ENCODE measurements at places on chromosomes 2 and 18.

DNA sequence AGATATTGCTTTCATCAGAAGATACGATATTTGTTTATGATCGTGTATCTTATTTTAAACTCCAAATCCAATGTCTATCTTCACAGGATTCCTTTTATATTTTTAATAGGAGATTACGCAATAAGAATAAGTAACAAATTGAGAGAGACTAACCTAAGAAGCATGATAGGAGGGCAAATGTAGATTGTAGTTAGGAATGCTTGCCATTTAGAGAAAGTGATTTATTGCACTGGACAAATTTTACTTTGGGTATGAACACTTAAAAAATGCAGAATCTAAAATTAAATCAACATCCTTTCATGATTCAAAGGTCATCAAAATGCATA lies 563.4 kb upstream of the POU3F3 start:
- no peak for DNase-seq

- no peak for DNase-seq
Observed at GRCh38 chr2:69214898-69215297, 172.1 kb downstream of the GFPT1 start.

DNA sequence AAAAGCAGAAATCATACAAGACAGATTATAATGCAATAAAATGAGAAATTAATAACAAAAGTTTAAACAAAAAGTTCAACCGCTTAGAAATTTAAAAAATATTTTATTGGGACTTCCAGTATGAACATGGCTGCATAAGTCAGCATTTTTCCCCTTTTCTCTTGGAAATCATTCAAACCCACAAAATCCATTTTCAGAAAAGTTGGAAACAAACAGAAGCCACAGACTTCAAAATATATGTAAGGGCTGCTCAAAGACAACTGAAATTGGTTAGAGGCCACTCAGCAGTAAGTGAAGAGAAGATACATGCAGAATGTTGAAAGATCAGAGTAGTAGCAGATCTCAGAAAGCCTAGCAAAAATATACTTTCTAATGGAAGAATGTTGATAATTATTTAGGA lies 194.0 kb downstream of the DYSF start:
- DNase-seq, result no peak

GRCh38 chr2:30459140-30459539 lies 12.1 kb downstream of the LCLAT1 start:
- no peak for DNase-seq

DNA sequence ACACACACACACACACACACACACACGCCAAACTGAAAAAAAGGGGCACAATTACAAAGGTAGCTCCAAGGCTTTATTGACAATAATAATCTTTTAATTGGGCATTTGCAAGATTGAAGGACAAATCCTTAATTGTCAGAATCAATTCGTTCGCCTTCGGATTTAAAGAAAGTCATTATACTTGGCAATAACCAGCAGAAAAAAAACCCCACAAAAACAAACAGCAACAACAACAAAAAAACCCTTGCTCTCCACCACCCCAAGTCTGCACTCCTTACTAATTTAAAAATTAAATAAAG lies 1.8 kb upstream of the HOXD8 start:
- no peak for DNase-seq

GRCh38 chr18:68784071-68784470 lies 13.8 kb upstream of the CCDC102B start:
- no peak for DNase-seq

DNA sequence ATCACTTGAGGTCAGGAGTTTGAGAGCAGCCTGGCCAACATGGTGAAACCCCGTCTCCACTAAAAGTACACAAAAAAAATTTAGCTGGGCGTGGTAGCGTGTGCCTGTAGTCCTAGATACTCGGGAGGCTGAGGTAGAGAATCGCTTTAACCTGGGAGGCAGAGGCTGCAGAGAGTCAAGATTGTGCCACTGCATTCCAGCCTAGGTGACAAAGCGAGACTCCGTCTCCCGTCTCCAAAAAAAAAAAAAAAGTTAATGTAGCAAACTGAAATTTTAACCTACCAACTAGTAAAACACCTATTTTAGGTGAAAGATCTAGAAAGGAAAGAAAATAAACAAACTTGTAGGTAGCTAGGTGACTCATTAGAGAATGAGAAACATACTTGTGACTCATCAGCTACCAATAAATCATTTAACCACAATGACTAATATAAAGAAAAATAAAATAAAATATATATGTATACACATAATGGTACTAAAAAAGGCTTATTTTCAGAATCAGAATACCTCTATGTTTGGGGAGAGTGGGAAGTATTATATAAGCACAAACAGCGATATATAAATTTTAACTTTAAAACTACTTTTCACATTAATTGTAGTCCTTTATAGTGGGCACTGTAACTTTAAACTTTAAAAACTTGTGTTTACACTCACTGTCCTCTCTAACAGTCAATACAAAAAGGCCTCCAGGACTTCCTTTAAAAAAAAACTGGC lies 36.6 kb downstream of the DARS1 start:
- no peak for DNase-seq

DNA sequence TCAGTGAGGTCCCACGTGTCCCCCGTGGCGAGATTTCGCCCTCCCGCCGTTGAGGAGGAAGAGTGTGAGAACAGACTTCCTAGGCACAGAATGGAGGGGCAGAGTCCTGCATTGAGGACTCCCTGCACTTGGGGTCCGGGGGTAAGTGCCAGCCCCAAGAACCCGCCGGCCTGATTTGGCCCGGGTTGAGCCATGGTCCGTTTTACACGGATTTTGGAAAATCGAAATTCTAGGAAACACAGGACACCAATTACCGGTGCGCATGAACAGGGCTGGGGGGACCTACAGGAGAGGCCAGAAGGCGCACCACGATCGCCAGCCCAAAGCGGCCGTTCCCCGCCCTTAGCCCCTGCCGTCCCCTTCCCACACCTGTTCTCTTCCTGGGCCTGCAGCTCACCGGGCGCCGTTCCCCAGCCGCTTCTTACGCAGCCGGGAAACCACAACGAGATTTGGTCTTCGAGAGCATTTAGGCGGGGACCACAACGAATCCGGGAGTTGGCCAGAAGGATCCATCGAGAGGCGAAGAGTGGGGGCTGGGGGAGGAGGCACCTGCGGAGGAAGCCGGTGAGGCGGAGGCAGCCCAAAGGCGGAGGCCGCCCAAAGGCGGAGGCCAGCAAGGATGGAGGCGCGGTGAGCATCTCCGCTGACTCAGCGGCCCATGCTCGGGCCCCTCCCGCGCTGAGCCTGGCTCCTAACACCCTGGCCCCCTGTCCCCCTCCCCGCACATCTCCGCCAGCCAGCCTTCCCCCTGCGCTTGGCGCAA lies 464 bp upstream of the TLX2 start:
- no peak for DNase-seq

DNA sequence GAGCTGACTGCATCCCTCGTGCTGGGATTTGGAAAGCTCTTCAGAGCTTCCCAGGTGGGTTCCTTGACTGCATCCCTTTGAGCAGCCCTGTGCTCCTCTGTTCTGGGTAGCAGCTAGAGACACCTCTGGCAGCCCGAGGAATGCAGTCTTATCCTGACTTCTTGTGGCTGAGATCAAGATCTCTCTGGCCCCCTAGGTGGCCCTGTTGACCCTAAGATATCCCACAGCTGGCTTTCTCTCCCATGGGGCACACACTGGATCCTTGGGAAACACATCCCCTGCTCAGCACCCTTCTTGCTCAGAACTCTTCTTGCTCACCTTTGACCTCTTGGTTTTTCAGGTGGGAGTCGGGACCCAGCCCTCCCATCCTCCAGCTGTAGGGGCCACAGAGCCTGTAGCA lies 237.2 kb downstream of the TSN start:
- DNase-seq, result no peak

GRCh38 chr2:218810256-218810655 lies 21.3 kb downstream of the PRKAG3 start:
- no peak for DNase-seq

- no peak for DNase-seq
Observed at GRCh38 chr2:33068261-33068660, 121.5 kb downstream of the LTBP1 start.

DNA sequence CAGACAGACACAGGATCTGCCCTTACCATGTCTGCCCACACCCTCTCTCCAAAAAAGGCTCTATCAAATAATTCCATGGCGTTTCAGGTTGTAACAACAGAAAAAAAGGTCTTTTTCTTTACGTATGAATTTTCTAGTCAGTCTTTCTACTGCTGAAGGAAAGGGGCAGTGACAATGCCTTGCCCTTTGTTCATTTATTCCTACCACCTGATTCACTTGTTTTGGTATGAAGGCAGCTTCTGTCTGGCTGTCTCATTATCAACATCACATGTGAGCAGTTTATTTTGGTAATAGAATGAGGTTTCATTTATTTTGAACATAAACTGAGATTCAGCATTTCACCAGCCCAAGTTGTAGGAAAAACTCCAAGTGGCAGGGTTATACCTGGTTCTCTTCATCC lies 94.3 kb upstream of the KLF7 start:
- no peak for DNase-seq

DNA sequence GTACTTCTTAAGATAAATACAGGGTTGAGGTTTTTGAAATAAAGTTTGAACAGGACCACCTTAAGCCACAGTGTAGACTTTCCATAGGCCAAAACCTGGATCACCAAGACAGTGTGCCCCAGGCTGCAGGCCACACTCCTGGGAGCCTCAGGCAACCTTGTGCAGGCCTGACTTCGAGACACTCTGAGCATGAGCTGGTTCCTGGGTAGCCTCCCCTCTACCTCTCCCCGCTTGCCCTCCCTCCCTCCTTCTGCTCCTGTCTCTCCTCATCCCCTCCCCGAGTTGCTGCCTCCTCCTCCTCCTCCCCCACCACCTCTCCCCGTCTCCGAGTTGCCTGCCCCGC lies 10.6 kb upstream of the PROC start:
- DNase-seq, result no peak

- no peak for DNase-seq
Observed at GRCh38 chr2:233247116-233247515, 4.4 kb upstream of the ATG16L1 start.

- DNase-seq, result no peak
Observed at GRCh38 chr18:26710470-26711096, 154.9 kb downstream of the AQP4 start.

- no peak for DNase-seq
Observed at GRCh38 chr2:150097901-150098531, 389.5 kb downstream of the RND3 start.

DNA sequence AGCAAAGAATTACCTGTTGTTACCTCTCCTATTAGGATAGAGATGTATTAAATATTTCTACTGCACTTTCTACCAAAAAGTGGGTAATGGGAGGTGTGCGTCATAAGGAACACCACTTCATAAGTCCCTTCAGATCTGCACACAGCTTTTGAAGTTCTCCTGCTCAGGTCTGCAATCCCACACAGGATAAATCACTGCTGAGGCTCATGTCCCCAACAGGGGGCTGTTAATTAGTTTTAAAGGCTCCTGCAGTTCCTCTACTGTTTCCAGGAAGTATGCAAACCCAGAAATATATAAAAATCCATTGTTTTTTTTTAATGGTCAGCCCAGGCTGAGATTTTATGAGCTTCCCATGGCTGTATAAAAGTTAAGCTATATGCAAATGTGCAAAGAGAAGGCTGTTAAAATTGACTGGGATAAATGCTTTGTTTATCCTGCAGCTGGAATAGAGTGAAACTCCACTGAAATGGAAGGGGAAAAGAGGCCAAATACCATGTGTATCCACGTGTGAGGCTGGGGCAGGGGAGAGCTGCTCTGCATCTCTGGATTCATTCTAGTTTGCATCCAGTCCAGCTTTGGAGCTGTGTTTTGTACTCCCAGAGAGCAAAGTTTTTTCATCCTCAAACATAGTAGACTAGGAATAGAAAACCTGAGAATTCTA lies 903.7 kb downstream of the TDRD15 start:
- no peak for DNase-seq

DNA sequence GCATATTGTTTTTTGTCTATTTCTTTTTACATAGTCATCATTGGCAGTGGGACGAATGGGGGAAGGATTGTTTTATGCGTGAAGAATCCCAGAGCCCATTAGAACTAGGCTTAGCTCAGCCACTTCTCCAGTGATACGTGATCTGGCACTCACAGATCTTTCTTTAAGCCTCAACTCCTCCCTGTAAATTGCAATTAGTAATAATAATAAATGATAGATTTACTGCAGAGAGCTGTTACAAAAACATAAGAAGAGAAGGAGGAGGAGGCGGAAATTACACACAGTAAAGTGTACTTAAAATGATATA lies 629.3 kb downstream of the NRXN1 start:
- DNase-seq, result no peak

GRCh38 chr18:3623769-3624545 lies 174.0 kb downstream of the TGIF1 start:
- peak; percentile 71 for DNase-seq

- DNase-seq, result no peak
Observed at GRCh38 chr18:11324956-11325882, 175.8 kb upstream of the PIEZO2 start.

DNA sequence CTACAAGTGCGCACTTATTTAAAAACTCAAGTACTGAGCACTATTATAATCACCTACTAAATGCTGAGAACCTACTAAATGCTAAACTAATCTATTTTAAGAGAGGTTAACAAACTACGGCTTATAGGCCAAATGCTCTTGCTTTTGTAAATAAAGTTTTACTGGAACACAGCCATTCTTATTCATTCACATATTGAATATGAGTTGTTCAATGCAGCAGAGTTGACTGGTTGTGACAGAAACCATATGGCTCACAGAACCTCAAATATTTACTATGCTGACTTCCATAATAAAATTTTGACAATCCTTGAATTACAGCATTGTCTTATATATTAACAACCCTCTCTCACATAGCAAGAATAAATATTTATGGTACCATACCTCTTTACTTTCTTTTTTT lies 103.2 kb downstream of the ZNF521 start:
- no peak for DNase-seq

DNA sequence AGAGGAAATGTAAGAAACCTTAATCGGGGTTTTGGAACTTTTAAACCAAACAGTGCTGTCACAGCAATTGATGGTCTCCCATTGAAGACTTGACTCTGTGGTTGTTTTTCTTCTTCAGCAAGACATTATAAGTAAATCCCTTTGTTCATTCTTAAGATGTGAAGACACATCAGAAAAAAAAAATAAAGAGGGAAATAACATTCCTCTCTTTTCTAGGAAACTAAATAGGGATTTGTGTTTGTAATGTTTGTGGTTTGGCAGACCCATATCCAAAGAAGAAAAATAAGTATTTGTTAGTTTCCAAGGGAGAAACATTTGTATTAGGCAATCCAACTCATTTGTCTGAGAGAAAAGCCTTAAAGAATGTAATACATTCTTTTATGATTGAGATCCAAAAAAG lies 359.9 kb downstream of the DSC3 start:
- no peak for DNase-seq

- no peak for DNase-seq
Observed at GRCh38 chr2:148184976-148185375, 164.1 kb downstream of the MBD5 start.

GRCh38 chr18:33356735-33357134 lies 83.8 kb downstream of the CCDC178 start:
- no peak for DNase-seq

- DNase-seq, result no peak
Observed at GRCh38 chr18:36724591-36725001, 104.2 kb downstream of the TPGS2 start.

DNA sequence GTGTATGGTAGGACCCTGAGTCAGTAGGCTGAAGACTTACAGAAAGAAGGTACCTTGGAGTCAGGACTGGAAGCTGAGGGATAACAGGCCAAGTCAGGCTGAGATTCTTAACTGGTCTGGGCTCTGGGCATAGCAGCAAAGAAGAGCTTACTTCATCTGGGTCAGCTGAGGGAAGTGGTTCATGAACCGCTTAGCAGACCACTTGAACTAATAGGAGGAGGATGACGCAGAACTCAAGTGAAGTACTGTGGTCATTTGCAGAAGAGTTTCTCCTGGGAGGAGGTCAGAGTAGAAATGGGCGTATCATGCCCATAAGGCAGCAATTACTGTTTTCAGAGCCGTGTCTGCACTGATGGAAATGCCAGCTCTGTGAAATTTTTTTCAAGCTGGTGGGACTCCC lies 164.5 kb downstream of the LCLAT1 start:
- DNase-seq, result no peak
